Stimulated activated CD8-positive, alpha-beta memory T cell treated with anti-CD3 and anti-CD28 coated beads, Interleukin-4, amount 100 ng/mL, for 1 hour (primary cell): ENCODE measurements at places on chromosomes 7 and 10.
A peak's percentile ranks its signal among the peaks of the same experiment; 100 is the strongest.

DNA sequence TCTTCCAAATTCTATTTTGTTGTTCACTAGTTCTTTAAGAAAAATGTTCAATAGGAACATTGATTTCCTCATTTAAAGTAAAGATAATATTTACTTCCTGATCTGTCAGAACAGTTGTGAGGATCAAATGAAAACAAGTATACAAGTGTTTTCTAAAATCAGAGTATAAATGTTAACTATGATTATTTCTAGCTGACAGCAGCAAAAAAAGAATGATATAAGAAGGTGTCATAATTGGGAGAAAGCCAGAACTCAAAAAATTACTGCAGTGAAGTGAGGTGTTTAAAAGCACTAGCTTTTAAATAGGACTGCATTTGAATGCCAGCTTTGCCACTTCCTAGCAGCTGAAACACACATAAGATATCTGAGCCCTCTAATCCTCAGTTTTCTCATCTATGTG, 283.3 kb downstream of the RNLS start:
- no peak for DNase-seq

DNA sequence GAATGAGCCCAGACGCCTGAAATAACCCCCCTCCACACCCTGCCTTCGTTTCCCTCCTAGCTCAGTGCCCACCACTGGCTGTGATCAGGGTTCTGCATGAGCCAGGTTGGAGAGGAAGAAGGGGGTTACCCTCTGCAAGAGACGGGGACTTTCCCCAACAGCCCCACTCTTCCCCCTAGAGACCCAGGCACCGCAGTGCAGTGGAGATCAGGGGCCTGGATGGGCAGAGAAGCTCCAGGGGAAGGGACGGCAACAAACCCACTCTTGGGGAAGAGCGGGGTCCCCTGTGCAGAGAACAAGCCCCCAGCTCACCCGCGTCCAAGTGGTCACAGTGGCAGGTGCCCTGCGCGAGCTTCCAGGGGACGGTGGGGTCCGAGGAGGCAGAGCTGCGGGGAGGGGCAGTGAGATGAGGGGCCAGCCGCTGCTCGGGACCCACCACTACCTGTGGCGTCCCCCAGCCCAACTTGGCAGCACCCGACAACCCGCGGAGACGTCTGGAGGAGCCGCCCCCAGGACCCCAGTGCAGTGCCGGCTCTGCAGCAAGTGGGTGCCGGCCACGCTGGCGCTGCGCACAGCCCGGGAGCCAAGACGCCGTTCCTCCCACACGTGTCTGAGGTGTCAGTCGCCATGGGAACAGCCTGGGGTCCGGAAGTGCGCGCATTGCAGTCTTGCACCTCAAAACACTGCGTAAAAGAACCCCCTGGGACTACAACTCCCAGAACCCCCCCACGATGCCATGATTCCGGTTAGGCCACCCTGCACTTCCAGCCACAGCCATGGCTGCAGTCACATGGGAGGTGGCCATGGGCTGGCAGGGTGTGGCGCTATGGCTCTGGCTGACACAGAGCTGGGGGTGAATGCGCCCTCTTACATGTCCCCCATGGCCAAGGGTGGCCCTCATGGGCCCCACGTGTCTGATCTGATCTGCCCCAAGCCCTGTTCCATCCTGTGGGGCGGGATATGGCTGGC, 45.8 kb upstream of the WIPI2 start:
- peak; percentile 28 for DNase-seq

- no peak for DNase-seq
Measured at GRCh38 chr7:10913457-10913856, 60.2 kb upstream of the PHF14 start.

DNA sequence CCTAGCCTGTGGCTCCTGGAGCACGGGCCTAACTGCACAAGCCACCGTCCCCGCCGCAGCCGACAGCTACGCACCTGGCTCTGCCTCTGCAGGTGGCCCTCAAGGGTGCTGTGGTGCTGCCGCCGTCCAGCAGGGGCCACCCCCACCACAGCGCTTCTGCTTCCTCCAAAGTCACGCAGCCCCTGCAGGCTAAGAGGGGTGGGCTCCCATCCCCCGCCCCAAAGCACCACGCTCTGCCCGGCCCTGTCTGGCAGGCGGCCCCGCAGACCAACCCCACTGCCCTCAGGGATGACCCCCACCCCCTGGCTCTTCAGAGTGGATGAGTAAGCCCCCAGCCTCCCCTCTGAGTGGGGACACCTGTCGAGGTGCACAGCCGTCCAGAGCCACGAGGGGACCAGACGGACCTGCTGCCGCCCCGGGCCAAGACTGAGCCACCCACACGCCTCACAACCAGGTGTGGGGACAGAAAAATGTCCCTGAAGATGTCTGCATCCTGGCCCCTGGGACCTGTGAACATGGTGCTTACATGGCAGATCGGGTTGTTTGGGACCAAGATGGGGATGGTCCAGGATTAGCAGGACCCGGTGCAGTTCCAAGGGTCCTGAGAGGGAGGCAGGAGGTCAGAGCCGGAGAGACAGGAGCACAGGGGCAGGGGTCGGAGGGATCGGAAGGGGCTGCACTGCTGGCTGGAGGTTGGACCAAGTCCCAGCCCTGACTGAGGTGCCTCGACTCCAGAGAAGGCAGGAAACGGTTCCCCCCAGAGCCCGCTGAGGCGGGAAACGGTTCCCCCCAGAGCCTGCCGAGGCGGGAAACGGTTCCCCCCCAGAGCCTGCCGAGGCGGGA, 9.0 kb upstream of the ADAP1 start:
- no peak for DNase-seq

GRCh38 chr7:142030294-142030693, 34.6 kb downstream of the MGAM start:
- no peak for DNase-seq

GRCh38 chr7:8211725-8212096, 50.3 kb downstream of the ICA1 start:
- DNase-seq: no peak
